ENCODE measurements at places on chromosomes 5 and 9. TPM values are rescaled to one million over a fixed set of nuclear protein-coding genes. Genes with fewer than 3 reads are reported as not detected.

DNA sequence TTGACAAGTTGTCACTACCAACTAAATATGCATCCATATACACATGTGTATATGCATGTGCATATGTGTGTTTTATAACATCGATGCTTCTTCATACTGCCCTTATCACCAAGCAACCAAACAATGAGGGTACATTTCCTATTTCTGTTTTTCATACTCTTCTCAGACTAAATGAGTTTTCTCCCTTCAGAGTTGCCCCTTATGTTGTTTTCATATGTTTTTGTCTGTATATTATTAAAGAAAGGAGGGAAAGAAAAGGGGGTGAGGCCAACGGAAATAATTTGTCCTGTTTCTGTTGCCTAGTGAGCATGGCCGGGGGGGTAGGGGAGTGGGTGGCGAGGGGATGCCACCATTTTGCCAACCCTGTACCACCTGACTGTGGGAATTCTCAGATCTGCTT, 28.8 kb upstream of the NFIB start:
- DNase-seq, result no peak

FER gene
- polyA plus RNA-seq, result 17.3 TPM

GRCh38 chr5:176818391-176819098, 8.2 kb downstream of the UNC5A start:
- no peak for DNase-seq

DNA sequence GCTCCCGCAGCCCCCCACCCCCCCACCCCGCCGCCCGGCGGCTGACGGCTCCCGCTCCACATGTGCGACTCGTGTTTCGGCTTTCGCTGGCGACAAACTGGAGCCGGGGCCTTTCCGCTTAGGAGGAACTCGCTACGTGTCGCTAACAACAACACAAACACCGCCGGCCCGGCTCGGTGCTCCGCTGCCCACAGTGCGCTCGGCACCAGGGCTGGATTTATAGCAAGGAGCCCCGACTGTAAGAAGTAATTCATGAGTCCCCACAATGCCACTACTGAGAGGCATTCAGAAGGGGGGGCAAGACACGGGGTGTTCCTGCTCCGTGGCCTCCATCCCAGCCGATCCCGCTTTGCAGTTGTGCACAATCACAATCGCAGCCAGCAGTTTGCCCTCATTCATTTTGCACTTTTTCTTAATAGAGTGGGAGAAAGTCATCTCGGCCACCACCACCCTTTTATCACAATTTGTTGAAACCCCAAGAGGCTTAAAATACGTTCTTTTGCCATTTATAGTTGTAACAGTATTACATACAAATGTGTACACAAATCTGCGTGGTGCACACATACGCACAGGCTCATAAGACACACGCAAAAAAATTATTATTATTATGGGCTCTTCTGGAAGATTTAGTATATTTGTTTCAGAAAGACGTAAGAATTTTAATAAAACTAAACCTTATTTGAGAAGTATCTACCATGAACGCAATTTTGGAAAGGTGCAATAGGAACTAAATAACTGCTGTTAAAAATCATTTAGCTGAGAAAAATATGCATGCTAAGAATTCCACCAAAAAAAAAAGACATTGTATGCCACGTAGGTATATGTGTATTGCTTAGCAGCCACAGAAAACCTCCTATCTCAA, 48.1 kb downstream of the EBF1 start:
- DNase-seq, result peak; percentile 73

DNA sequence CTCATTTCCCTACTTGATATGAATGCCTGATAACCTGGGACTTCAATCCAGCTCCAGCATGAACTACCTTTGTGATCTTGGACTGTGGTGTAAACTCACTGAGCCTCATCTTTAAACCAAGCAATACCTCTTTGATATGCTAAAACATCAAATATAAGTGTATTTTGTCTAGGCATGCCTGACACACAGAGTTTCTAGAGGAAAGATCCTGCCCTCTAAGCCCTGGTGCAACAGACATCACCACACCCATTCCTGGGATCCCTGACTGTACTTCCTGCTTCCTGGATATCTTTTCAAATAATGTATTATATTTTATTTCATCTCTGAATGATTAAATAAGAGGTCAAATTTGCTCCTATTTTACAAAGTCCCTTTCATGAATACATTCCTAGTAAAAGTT, 55.8 kb downstream of the ANXA2R start:
- no peak for DNase-seq

GRCh38 chr9:85064811-85065371, 395.4 kb downstream of the NTRK2 start:
- no peak for DNase-seq

DNA sequence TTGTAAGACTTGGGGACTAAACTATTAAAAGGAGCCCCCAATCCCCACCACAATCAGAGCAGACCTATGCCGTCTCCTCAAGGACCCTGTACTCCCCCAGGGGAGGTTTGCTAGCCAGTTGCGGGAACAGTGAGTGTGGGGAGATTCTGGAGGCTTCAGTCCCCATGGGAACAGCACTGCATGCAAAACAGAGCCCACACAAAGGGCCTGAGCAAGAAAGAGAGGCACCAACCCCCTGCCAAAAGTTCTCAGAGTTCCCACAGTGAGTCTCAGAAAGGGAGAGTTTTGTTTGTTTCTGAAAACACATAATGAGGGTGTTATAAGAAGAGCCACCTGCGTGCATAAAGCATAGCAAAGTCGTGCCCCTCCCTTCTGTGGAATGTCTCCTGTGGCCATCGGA, 56.6 kb downstream of the CFAP90 start:
- DNase-seq, result no peak

IL7R gene
- 1.3 TPM for polyA plus RNA-seq

DNA sequence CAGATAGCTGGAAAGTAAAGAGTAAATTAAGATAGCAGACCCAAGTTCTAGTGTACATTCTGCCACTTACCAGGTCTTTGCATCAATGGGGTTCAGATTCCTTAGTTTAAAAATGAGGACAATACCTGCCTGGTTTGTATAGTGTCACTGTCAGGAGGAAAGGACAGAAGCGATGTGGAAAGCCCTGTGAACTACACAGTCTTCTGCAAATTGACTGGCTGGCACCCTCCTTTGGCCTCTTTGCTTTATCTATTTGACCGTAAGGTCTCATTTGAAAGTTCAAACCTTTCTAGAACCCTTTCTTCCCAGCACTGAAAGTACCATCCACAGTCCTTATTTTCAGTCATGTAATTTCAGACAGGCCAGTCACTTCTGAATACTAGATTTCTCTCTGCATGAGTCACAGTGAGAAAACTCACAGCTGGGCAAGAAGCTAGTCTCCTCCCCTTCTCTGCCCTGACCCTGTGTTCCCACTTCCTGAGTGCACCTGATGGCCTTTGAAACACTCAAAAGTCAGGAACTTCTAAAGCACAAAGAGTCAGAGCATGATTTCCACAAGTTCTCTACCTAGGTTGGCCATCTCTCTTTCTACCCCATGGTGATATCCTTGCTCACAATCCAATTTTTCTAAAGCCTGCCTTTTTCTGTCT, 91.3 kb upstream of the RASEF start:
- DNase-seq, result no peak

DNA sequence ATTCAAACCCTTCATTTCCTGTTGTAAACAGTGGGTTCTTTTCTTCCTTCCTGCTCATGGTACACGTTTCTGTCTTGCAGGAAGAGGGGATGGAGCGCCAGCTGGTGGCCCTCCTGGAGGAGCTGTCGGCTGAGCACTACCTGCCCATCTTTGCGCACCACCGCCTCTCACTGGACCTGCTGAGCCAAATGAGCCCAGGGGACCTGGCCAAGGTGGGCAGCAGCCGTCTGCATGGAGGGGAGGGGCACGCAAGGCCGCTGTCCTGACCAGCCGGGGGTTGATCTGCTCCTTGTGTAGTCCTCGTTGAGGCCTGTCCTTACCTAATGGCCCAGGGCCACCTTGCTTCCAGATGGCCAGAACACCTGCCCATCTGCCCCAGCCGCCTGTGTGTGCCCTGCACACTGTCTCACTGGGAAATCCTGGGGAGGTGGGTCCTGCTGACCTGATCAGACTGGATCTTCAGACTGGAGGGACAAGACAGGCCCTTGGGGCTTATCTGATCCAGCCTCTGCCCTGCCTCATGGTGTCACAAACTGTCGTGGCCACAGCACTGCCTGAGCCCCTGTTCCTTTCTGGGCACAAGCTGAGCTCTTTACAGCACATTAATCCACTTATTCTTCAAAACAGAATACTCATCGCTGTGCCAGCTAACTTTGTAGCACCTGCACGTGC, 44.7 kb downstream of the LRSAM1 start:
- no peak for DNase-seq

DNA sequence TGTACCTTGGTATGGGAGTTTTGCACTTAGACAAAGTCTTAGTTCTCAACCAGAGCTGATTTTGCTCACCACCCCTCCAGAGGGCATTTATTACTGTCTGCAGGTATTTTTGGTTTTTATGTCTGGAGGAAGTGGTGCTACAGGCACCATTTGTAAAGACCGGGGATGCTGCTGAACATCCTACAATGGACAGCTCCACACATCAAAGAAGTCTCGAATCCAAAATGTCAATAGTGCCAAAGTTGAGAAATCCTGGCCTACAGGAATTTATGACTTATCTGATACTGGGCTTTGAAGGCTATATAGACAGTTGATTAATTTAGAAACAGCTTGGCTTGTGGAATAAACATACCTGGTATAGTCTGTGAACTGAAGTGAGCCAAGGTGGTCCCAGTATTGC, 137.5 kb downstream of the PIP5K1B start:
- no peak for DNase-seq

DNA sequence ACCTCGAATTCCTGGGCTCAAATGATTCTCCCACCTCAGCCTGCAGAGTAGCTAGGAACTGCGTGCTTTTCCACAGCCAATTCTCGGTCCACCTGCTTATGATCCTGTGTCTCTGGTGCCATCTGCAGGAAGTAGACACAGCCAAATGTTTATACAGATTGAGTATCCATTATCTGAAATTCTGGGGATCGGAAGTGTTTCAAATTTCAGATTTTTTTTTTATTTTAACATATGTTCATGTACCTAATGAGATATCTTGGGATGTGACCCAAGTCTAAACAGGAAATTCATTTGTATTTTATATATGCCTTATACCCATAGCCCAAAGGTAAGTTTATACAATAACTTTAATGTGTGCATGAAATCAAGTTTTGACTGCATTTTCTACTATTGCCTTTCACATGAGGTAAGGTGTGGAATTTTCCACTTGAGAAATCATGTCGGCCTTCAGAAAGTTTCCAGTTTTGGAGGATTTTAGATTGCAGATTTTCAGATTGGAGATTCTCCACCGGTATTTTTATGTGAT, 89.5 kb downstream of the ESM1 start:
- no peak for DNase-seq

DNA sequence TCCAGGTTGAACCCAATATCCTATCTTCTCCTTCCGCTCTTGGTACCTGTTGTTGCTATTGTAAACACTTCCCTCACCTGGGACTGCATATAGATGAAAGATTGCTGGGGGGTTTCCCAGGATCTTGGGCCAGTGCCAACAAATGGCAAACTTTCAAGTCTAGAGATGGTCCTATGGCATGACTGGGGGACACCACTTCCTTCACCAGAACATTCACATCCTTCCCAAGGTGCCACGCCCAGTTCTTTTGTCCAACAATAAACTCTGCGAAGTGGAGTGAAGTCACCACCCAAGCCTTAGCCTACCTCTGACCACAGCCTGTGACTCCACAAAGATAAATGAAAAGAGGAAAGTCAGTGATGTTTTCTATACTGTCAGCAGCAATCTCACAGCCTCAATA, 34.4 kb downstream of the DOCK8 start:
- no peak for DNase-seq

- DNase-seq, result no peak
Measured at GRCh38 chr9:2018162-2018643, 3.1 kb downstream of the SMARCA2 start.

SHISAL2B gene
- polyA plus RNA-seq, result not detected

DNA sequence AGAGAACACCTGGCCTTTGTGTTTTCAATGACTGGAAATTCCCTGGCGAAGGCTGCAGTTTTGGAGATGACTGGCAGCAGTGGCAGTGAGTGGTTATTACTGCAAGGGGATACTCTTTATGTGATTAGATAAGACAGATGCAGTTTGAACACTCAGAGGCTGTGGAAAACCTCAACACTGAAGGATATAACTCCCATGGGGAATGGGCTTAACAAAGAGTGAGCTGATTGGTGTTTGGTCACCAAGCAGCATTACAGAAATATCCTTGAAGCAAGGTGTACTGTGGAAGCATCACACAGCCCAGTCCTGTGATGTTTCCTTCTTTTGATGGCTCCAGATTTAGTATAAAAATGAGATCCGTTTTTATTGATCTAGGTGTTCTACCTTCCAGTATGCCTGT, 490.7 kb upstream of the PTPRD start:
- DNase-seq, result no peak

DNA sequence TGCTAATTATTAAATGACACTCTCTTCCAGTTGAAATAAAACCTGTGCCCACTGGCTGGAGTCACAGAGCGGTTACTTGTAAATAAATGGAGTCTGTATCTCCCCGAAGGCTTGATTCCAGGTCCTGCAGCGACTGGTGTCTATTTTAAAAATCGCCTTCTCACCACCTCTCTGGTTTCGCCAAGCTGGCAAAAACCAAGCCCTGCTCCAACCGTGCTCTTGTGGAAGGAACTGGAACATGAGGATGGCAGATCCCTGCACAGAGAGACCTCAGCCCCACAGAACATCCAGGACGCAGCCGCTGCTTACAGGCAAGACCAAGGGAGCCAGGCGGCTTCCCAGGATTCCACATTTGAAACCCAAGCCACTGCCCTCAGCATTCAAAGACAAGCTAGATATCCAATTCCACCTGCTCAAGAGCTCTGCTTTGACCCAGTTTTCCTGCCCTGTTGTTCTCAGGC, 15.0 kb downstream of the SEMA4D start:
- no peak for DNase-seq

- DNase-seq, result no peak
Measured at GRCh38 chr9:91751922-91752321, 198.1 kb downstream of the ROR2 start.

DNA sequence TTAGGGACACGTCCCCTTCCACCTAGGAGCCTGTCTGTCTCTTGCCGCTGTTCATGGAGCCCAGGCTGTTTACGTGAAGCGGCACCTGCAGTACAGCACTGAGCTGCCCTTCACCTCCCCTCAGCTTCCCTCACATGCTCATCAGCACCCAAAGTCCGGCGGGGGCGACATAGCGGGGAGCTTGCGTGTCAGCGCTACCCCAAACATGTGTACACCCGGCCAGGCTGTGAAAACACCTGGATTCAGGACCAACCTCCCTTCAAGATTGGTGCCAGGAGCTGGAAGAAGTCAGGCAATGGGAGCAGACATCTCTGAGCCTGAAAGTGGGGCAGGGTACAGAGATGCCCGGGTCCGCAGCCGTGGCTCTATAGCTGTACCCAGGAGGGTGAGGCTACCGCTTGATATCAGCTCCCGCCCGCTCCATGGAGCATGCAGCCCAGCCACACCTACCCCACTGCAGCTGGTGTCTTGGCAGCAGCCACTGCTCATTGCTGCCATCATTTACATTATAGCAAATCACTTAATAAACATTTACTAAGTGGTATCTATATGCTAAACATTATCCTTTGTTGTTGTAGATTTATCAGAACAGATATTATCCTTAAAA, 712.1 kb downstream of the CDH9 start:
- DNase-seq, result no peak

DNA sequence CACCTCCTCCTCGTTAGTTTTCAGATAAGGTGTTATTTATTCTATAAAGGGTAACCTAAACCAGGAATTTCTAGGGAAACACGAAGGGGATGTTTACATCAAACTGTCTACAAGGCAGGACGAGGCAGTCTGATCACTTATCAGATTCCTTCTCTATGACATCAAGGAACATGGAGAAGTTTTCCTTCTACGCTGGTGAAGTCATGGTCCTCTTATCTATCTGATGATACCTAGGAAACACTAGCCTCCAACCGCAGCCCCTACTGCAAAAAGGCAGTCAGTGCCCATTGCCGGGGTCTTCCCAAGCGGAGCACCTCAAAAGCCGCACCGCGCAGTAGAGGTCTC, 1.5 kb downstream of the MPDZ start:
- no peak for DNase-seq
